ENCODE measurements at places on chromosomes 12 and 14.
A peak's percentile ranks its signal among the peaks of the same experiment; 100 is the strongest.

- H3K4me1 ChIP-seq, result peaks cover under 1% of the 10 kb centered on the region
- no peak overlapping the region for H3K4me3 ChIP-seq
- no peaks in the 10 kb centered on the region for H3K27me3 ChIP-seq
- DNase-seq, result no peak
- no peak overlapping the region for H3K27ac ChIP-seq
Measured at GRCh38 chr14:74531006-74531405, 37.4 kb downstream of the ISCA2 start.

- H3K4me1 ChIP-seq, result peaks cover 73% of the 10 kb centered on the region
- H3K4me3 ChIP-seq, result no peak overlapping the region
- H3K27me3 ChIP-seq, result no peaks in the 10 kb centered on the region
- no peak for DNase-seq
- H3K36me3 ChIP-seq, result peaks cover 23% of the 10 kb centered on the region
Measured at GRCh38 chr12:111413442-111414086, 7.8 kb downstream of the SH2B3 start.

- H3K4me1 ChIP-seq, result peaks cover 11% of the 10 kb centered on the region
- H3K4me3 ChIP-seq, result no peak overlapping the region
- no peaks in the 10 kb centered on the region for H3K36me3 ChIP-seq
- DNase-seq, result peak; percentile 94
- peak overlapping the region; percentile 62 for H3K27ac ChIP-seq
Measured at GRCh38 chr12:116434155-116435011, 124.8 kb upstream of the MAP1LC3B2 start.

DNA sequence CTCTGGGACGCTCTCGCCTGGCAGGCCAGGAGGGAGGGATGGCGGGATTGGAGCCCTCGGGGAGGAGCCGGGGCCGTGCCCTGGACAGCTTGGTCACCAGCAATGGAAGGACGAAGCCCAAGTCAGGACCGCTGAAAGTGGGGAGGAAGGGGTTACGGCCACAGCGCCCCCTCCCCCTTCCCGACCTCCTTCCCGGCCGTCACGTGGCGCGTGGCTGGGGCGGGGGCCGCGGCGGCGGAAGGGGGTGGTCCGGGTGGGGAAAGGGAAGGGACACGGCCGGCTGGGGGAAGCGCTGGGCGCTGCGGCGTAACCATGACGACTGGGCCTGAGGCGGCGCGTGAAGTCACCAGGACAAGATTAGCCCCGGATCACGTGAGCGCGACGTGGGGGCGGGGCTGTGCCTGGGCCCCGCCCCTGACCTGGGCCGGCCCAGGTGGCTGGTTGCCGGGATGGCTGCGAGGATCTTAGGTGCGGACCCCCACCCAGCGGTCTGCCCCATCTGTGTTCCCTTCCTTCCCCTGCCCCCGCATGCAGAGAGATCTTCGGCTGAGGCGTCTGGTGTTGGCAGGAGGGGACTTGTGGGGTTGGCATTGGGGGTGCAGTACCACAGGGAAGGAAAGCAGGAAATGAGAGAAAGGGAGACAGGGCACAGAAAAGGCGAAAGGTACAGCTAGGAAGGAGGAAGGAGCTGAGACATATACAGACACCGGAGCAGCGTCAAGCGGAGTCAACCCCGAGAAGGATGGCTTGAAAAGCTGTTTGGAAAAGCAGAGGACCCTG, 6.2 kb downstream of the MAP3K12 start:
- H3K4me1 ChIP-seq, result peaks cover 40% of the 10 kb centered on the region
- H3K4me3 ChIP-seq, result peak overlapping the region; percentile 39
- H3K27me3 ChIP-seq, result no peaks in the 10 kb centered on the region
- peak overlapping the region; percentile 86 for H3K27ac ChIP-seq
- peak; percentile 95 for DNase-seq
- H3K36me3 ChIP-seq, result no peaks in the 10 kb centered on the region

DNA sequence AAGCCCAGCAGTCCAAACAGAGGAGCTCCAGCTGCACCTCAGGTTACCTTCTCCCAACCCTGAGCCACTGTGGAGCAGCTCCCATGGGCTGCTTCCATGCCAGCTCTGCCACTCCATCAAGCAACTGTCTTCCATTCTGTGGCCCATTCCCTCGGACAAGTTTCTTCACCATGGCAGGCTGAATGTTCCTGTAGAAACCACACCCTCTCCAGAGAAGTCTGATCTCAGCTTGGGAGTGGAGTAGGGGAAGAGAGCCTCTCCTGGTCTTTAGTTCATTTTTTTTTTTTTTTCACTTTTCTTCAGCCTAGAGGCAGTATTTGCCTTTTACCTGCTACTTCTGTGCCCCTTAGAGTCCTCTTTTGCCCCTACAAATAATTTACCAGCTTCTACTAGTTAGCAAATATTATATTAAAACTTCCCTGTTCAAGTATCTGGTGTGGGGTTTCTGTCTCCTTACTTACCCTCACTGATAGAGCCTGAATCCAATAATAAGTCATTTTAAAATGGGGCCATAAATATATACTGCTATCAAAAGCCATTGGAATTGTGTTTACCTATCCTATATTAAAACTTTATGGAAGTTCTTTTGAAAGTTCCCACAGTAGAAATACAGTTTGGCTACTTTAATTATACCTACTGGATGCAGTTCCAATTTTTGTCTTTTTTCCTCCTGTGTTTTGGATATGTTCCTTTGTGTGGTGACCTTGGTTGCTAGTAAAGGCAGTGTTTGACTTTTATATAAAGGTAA, 11.7 kb upstream of the SLC17A8 start:
- peaks cover 14% of the 10 kb centered on the region for H3K36me3 ChIP-seq
- H3K4me1 ChIP-seq, result no peaks in the 10 kb centered on the region
- no peak overlapping the region for H3K4me3 ChIP-seq
- DNase-seq, result peak; percentile 21
- no peak overlapping the region for H3K27ac ChIP-seq

GRCh38 chr12:132308853-132309595, 20.4 kb downstream of the GALNT9 start:
- H3K27ac ChIP-seq, result no peak overlapping the region
- no peaks in the 10 kb centered on the region for H3K4me1 ChIP-seq
- no peak for DNase-seq
- H3K4me3 ChIP-seq, result no peak overlapping the region
- H3K36me3 ChIP-seq, result no peaks in the 10 kb centered on the region
- H3K27me3 ChIP-seq, result peaks cover 10% of the 10 kb centered on the region

GRCh38 chr12:131845121-131845520, 16.9 kb downstream of the MMP17 start:
- no peaks in the 10 kb centered on the region for H3K27me3 ChIP-seq
- DNase-seq, result no peak
- H3K36me3 ChIP-seq, result no peaks in the 10 kb centered on the region
- no peak overlapping the region for H3K27ac ChIP-seq
- H3K4me3 ChIP-seq, result no peak overlapping the region

DNA sequence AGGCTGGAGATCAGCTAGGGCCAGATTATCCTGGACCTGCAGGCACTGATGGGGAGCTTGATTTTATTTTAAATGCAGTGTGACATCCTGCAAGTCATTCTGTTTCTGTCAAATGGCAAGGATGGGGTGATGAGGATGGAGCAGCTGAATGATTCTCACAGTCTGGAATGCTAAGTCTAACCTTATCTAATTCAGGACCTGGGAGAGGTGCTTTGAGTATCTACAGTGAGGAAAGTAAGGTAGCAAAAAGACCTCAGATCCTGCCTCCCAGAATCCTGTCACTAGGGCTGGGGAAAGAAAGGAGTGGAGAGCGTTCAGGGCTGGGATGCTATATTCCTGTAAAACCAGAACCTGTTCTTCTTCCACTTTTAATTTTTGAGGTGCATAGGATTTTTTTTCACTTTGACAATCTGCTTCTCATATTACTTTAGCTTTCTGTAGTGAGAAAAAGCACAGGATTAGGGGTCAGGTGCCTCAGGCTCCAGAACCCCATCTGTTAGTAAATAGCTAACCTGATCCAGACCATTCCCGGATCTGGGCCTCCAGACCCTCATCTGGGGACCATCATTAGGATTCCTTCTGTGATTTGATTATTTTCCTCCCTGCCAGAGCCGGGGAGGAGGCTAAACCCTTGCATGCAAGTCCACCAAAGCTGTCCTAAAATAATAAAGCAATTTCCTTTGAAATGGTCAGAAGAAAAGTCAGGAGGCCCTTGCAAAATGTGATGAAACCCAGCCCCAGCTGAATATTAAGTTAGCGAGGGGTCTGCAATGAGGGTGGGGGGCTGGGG, 54.7 kb downstream of the ASCL1 start:
- H3K27ac ChIP-seq, result no peak overlapping the region
- H3K4me3 ChIP-seq, result no peak overlapping the region
- no peaks in the 10 kb centered on the region for H3K4me1 ChIP-seq
- no peaks in the 10 kb centered on the region for H3K36me3 ChIP-seq

GRCh38 chr12:106085213-106085612, 53.5 kb downstream of the NUAK1 start:
- H3K36me3 ChIP-seq, result no peaks in the 10 kb centered on the region
- H3K27me3 ChIP-seq, result no peaks in the 10 kb centered on the region
- no peaks in the 10 kb centered on the region for H3K4me1 ChIP-seq
- DNase-seq, result no peak
- H3K4me3 ChIP-seq, result no peak overlapping the region
- no peak overlapping the region for H3K27ac ChIP-seq

DNA sequence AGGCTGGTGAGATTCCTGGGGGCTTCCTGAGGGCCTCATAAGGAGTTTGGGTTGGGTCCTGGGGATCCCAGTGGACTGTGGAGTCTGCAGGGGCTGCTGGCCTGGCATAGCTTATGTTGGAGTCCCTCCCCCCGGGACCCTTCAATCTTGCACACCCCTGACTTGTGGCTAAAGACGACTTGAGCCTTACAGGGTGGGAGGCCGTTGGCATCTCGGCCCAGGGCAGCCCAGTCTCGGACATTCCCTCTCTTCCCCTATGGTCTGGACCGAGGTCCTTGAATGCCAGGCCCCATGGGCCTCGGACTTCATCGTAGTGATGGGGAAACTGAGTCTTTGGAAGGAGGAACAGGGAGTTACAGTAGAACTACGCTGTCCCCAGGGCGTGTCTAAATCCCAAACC, 12.5 kb downstream of the RTL1 start:
- no peaks in the 10 kb centered on the region for H3K27me3 ChIP-seq
- H3K4me1 ChIP-seq, result no peaks in the 10 kb centered on the region
- no peak overlapping the region for H3K27ac ChIP-seq

- H3K27ac ChIP-seq, result no peak overlapping the region
- no peak overlapping the region for H3K4me3 ChIP-seq
- H3K27me3 ChIP-seq, result peaks cover 18% of the 10 kb centered on the region
- H3K4me1 ChIP-seq, result no peaks in the 10 kb centered on the region
- peak; percentile 67 for DNase-seq
Measured at GRCh38 chr12:132400011-132400641, 70.7 kb upstream of the GALNT9 start.

- no peaks in the 10 kb centered on the region for H3K27me3 ChIP-seq
- no peak overlapping the region for H3K4me3 ChIP-seq
- no peak for DNase-seq
- no peak overlapping the region for H3K27ac ChIP-seq
Measured at GRCh38 chr14:35133542-35134328, 11.4 kb downstream of the PRORP start.

GRCh38 chr12:47553266-47553665, 152.6 kb downstream of the RPAP3 start:
- H3K36me3 ChIP-seq, result no peaks in the 10 kb centered on the region
- no peak for DNase-seq
- H3K27ac ChIP-seq, result no peak overlapping the region
- no peak overlapping the region for H3K4me3 ChIP-seq

- no peak overlapping the region for H3K27ac ChIP-seq
- DNase-seq, result no peak
- no peaks in the 10 kb centered on the region for H3K4me1 ChIP-seq
- H3K4me3 ChIP-seq, result no peak overlapping the region
- H3K36me3 ChIP-seq, result no peaks in the 10 kb centered on the region
Measured at GRCh38 chr14:36700651-36701050, 39.0 kb downstream of the PAX9 start.

DNA sequence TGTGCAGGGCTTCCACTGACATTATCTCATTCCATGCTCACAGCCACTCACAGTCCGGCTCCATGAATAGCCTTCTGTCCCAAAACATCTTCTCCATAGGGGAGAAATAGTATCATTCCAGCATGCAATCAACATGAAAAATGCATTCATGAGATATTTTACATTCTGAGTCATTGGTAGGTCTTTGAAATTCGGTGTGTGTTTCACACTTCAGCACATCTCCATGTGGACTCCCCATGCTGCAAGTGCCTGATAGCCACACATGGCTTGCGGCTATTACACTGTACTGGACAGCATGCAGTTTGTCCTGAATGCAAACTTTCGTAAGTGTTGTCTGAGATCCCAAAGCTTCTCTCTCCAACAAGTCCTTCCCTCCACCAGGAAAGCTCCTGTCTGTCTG, 449.3 kb downstream of the MED13L start:
- H3K27ac ChIP-seq, result no peak overlapping the region
- no peak overlapping the region for H3K4me3 ChIP-seq
- DNase-seq, result no peak
- no peaks in the 10 kb centered on the region for H3K27me3 ChIP-seq
- H3K4me1 ChIP-seq, result no peaks in the 10 kb centered on the region
- no peaks in the 10 kb centered on the region for H3K36me3 ChIP-seq

GRCh38 chr14:84477996-84478395, 1051.9 kb upstream of the FLRT2 start:
- no peaks in the 10 kb centered on the region for H3K36me3 ChIP-seq
- DNase-seq, result no peak
- H3K27me3 ChIP-seq, result no peaks in the 10 kb centered on the region

GRCh38 chr14:106141242-106142220, 615.1 kb downstream of the TMEM121 start:
- no peak overlapping the region for H3K27ac ChIP-seq
- H3K4me1 ChIP-seq, result no peaks in the 10 kb centered on the region
- no peak for DNase-seq
- no peaks in the 10 kb centered on the region for H3K27me3 ChIP-seq
- no peaks in the 10 kb centered on the region for H3K36me3 ChIP-seq

GRCh38 chr12:3530548-3530947, 39.5 kb downstream of the PRMT8 start:
- peaks cover 3% of the 10 kb centered on the region for H3K4me1 ChIP-seq
- H3K36me3 ChIP-seq, result no peaks in the 10 kb centered on the region
- H3K27ac ChIP-seq, result no peak overlapping the region
- H3K27me3 ChIP-seq, result no peaks in the 10 kb centered on the region
- no peak overlapping the region for H3K4me3 ChIP-seq
- DNase-seq, result no peak

- H3K4me3 ChIP-seq, result peak overlapping the region; percentile 27
- H3K27me3 ChIP-seq, result no peaks in the 10 kb centered on the region
- H3K27ac ChIP-seq, result peak overlapping the region; percentile 89
Measured at GRCh38 chr14:52792097-52792415, 649 bp upstream of the GNPNAT1 start.

GRCh38 chr12:47837190-47838171, 17.8 kb upstream of the HDAC7 start:
- H3K27me3 ChIP-seq, result no peaks in the 10 kb centered on the region
- H3K27ac ChIP-seq, result no peak overlapping the region
- peak; percentile 66 for DNase-seq
- no peaks in the 10 kb centered on the region for H3K36me3 ChIP-seq
- peaks cover 6% of the 10 kb centered on the region for H3K4me1 ChIP-seq

GRCh38 chr12:131076296-131076695, 122.6 kb downstream of the ADGRD1 start:
- H3K36me3 ChIP-seq, result peaks cover 3% of the 10 kb centered on the region
- no peak for DNase-seq
- H3K27ac ChIP-seq, result no peak overlapping the region
- H3K27me3 ChIP-seq, result no peaks in the 10 kb centered on the region
- no peak overlapping the region for H3K4me3 ChIP-seq
- peaks cover 8% of the 10 kb centered on the region for H3K4me1 ChIP-seq

Measured in left lung (tissue), 14 donors.